Stimulated activated memory B cell treated with anti-CD40 and anti-IgM and Interleukin-4, amounts not matched to agents 10 μg/mL and 1 μg/mL and 100 μg/mL, for 72 hours (primary cell): ENCODE measurements at places on chromosomes 2 and 18.

GRCh38 chr18:6737833-6738232 is 8.3 kb downstream of the ARHGAP28 start:
- no peak for ATAC-seq

DNA sequence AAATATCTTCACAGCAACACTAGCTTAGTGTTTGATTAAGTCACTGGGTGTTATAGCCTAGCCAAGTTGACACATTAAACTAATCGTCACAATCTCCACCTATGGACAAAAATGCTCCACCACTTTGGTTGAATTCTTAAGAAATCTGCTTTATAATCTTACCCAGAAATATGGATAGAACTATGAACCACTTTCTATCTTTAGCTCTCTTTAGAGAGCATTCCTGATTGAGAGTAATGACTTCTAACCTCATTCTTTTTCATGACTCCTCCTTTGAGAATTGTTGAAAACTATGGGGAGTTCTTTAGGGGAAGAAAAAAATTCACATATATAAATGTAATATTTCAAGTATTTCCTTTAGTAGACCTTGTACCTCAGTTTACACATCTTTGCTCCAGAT is 1282.2 kb upstream of the ZEB2 start:
- ATAC-seq: no peak

DNA sequence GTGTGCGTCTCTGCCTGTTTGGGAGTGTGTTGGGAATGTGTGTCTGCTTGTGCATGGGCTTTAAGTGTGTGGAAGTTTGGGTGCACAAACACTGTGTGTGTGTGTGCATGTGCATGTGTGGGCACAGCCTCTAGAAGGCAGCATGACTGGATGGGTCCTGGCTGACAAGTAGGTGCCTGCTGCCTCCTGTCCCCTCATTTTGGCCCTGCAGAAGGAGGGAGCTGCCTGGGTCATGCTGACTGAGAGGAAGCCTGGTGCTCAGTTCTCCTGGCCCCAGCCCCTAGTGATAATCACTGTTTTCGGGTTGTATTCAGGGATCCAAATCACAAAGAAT is 34.1 kb downstream of the GLI2 start:
- ATAC-seq: no peak

GRCh38 chr2:242027676-242028450 is 158.3 kb downstream of the RTP5 start:
- no peak for ATAC-seq
